Lung microvascular endothelial cell (primary cell): ENCODE measurements at places on chromosomes 5 and 9. TPM values are rescaled to one million over a fixed set of nuclear protein-coding genes. Genes with fewer than 3 reads are reported as not detected.
A peak's percentile ranks its signal among the peaks of the same experiment; 100 is the strongest.

PDZD2 gene
- total RNA-seq: 0.20 and 1.3 TPM in 2 replicates

DNA sequence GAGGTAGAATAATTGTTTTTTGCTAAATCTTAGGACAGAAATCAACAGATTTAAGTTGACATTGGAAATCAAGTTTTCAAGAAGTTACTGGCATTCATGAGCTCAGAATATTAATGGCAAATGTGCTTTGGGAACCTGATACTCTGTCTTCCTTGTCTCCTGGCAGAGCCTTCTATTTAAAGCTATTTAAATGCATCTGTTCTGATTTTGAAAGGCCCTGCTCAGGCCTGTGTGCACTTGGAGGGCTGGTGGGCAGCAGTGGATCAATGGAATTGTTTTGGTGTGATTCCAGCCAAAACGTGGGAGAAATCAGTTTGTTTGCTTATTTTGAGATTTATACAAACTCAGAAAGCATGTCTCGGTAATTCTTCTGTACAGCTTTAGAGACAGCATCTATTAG, 38.5 kb downstream of the FBXL7 start:
- no peak for DNase-seq

UGT3A2 gene
- not detected in 2 replicates for total RNA-seq

GRCh38 chr5:74648835-74649293, 8.3 kb upstream of the ENC1 start:
- DNase-seq: peak; percentile 79

IFNA2 gene
- not detected in 2 replicates for total RNA-seq

EMB gene
- total RNA-seq: under 0.01 TPM in 2 replicates

PLEKHG4B gene
- under 0.01 TPM in 2 replicates for total RNA-seq

GRCh38 chr9:128882677-128883603, 1.0 kb downstream of the LRRC8A start:
- DNase-seq: peak; percentile 47

- DNase-seq: no peak
Measured at GRCh38 chr9:129669141-129669718, 3.8 kb downstream of the PRRX2 start.

ARHGEF39 gene
- under 0.01 and 0.44 TPM in 2 replicates for total RNA-seq

DNA sequence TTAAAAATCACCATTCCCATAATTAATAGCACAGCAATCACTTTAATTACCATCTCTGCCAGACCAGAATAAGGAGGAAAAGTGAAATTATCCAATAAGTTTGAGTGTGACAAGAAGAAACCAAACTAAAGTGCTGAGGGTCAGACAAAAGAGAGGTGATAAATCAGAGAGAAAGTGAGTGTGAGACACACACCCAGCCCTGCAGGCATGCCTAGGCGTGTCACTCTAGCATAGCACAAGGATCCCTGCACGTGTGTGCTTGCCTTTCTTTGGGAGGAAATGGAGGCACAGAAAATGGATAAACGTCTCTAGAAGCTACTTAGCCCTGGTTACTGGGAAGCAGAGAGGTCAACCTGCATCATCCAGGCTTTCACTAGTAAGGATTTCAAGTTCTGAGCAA, 56.2 kb downstream of the SEMA6A start:
- DNase-seq: no peak

PIGO gene
- 7.2 and 8.7 TPM in 2 replicates for total RNA-seq

DNA sequence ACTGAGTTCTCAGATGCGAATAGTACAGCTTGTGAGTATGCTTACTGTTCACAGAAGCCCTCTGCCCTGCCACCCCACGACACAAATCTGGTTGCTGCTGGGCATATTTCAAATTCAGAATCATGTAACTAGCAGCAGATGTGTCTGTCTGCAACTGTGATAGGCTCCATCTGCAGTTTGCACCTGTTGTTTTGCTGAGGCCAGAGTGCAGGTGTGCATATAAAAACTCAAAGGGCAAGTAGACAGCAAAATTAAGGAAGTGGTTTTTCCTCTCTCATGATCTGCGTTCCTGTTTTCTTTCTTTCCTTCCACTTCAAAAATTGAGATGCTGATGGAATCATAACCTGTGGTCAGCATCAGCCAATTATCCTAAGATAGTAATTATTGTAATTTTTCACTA, 1000.5 kb downstream of the PTPRD start:
- DNase-seq: no peak

EPB41L4B gene
- 0.20 and 0.44 TPM in 2 replicates for total RNA-seq

GRCh38 chr5:141003791-141004611, 37.7 kb downstream of the PCDHAC2 start:
- no peak for DNase-seq

GRCh38 chr9:88289532-88289931, 98.7 kb upstream of the SPIN1 start:
- no peak for DNase-seq

- DNase-seq: peak; percentile 96
Measured at GRCh38 chr9:130860458-130861316, 25.6 kb downstream of the ABL1 start.

RXRA gene
- 10.9 and 14.9 TPM in 2 replicates for total RNA-seq

C5orf52 gene
- total RNA-seq: not detected in 2 replicates
